Dermis blood vessel endothelial cell (primary cell): ENCODE measurements at places on chromosomes 4 and X. TPM values are rescaled to one million over a fixed set of nuclear protein-coding genes. Genes with fewer than 3 reads are reported as not detected.

DNA sequence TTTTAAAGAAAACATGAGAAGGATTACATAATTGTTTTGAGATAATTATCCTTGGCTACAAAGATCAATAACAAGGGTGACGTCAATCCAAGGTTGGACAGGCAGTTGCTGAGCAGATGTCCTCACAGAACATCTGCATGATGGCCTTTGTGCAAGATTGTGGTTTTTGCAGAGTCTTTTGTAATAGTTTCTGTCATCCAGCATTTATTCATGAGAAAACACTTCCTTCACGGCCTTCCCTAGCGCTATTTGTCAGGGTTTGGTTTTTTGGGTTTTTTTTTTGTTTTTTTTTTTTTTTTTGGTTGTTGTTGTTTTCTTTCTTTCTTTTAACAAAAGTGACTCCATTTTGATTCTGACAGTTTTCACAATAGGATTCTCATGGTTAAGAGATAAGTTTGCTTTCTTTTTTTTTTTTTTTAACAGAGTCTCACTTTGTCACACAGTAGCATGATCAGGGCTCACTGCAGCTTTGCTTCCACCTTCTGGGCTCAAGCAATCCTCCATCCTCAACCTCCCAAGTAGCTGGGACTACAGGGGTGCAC lies 31.5 kb upstream of the ELF2 start:
- peak; percentile 7 for DNase-seq

- DNase-seq = no peak
Measured at GRCh38 chr4:152206185-152206584, 329.7 kb downstream of the FBXW7 start.

- DNase-seq = no peak
Measured at GRCh38 chr4:128525992-128526630, 238.5 kb upstream of the PGRMC2 start.

DNA sequence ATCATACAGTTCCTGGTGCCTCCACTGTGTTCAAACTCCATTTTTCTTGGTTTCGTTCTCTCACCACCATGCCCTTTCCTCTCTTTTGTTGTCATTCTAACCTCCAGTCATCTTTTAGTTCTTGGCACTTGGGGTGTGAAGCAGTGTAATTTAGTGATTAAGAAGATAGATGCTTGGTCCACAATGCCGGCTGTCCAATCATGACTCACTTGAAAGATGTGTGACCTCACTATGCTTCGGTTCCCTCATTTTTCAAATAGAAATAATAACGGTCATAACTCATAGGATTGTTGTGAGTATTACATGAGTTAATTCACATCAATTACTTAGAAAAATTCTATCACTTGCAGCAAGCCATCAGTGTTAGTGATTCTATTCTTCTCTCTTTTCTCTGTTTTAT lies 327.8 kb downstream of the ADGRL3 start:
- DNase-seq = no peak

Gene ZAR1
- total RNA-seq = not detected in 2 replicates

DNA sequence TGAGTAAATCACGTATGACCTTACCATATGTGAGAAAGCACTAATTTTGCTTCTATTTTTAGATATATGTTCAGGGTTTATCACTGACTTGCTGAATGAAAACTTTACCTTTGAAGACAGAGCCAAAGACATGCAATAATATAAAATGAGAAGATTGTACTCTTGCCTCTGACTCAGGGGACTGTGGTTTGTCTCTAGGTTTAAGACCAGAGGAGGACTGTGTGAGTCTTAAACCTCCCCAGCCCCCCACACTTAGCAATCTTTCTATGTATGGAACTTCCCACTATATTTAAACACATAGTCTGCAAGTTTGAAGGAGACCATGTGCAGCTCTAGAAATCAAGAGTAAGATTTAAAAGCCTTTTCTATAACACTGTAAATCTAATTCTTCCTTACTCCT lies 368.7 kb upstream of the FAM241A start:
- no peak for DNase-seq

Gene TMEM271
- total RNA-seq = not detected in 2 replicates

Gene CORIN
- 0.28 and 0.51 TPM in 2 replicates for total RNA-seq

DNA sequence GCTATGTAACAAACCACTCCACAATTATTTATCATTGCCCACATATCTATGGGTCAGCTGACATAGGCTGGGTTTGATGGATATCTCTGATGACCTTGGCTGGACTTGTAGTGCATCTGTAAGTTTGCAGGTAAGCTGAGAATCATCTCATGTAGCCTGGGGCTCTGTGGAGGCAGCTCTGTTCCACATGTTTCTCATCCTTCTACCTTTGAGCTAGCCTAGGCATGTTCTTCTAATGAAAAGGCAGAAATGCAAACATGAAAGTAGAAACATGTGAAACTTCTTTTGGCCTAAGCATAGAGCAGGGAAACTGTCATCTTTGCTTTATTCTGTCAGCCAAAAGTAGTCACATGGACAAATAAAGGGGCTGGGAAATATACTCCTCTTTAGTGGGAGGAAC lies 18.2 kb downstream of the MRPL1 start:
- no peak for DNase-seq

Gene TCEANC
- total RNA-seq = 1.7 and 3.1 TPM in 2 replicates

DNA sequence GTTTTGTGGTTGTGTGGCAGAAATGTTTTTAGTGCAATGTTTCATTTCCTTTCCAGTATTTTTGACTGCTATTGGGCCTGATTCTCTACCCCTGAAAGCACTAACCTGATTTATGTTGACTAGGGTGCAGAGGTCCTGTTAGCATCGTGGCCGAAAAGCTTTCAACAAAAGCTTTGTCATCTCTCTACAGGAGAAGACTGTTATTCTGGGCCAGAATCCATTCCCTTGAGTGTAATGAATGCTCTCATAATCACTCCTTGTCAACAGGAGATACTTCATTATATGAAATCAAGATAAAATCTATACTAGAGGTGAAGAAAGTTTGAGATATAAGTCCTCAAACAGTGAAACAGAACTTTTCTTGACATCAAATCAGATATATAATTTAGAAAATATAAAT lies 195.5 kb downstream of the ZNF330 start:
- no peak for DNase-seq

Gene PASD1
- not detected in 2 replicates for total RNA-seq
